RKO (cell line): ENCODE measurements at places on chromosomes 16 and 17.

GRCh38 chr17:9339958-9340357, 235.7 kb downstream of the STX8 start:
- no peak for DNase-seq

GRCh38 chr16:3773663-3774062, 56.3 kb upstream of the TRAP1 start:
- no peak for DNase-seq

DNA sequence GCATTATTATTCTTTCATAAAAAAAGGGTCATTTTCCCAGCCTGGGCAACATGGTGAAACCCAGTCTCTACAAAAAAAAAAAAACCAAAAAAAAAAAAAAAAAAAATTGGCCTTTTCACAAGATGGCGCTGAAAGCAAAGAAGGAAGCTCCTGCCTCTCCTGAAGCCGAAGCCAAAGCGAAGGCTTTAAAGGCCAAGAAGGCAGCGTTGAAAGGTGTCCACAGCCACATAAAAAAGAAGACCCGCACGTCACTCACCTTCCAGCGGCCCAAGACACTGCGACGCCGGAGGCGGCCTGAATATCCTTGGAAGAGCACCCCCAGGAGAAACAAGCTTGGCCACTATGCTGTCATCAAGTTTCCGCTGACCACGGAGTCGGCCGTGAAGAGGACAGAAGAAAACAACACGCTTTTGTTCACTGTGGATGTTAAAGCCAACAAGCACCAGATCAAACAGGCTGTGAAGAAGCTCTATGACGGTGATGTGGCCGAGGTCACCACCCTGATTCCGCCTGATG, 4.9 kb upstream of the PGAP6 start:
- no peak for DNase-seq

GRCh38 chr17:34318474-34318873, 761 bp upstream of the CCL8 start:
- peak; percentile 1 for DNase-seq

GRCh38 chr17:19714542-19715411, 1.6 kb downstream of the SLC47A2 start:
- no peak for DNase-seq

DNA sequence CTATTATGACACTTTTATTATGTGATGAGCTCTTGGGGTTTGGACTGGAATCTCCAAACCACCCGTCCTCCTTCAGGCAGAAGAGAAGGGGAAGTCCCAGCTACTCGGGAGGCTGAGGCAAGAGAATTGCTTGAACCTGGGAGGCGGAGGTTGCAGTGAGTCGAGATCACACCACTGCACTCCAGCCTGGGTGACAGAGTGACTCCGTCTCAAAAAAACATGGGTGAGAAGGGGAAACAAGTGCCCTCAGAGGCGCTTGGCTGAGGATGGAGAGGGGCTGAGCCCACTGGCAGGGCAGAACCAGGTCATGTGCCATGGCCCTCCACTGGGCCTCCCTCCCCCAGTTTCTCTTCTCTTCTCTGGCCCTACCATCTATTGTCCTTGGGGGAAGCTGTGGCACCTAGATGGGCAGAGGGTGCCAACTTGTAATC, 120.9 kb upstream of the SMURF2 start:
- no peak for DNase-seq

DNA sequence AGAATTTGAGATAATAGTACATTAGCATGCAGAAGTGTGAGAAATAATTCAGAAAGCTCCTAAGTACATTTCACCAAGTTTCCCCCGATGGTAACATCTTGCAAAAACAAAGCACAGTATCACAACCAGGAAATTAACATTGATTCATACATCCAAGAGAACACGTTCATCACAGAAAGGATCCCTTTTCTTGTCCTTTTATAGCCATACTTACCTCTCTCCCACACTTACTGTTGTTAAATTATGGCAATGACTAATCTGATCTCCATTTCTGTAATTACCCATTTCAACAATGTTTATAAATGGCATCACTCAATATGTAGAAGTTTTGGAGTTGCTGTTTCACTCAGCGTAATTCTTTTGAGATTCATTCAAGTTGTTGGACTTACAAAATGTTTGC, 1260.0 kb downstream of the CDH8 start:
- no peak for DNase-seq
